Hepatocyte (in vitro differentiated cells): ENCODE measurements at places on chromosomes 6 and 20.
A peak's percentile ranks its signal among the peaks of the same experiment; 100 is the strongest.

GRCh38 chr20:875115-875514 is 41.0 kb downstream of the ANGPT4 start:
- no peaks in the 10 kb centered on the region for H3K27me3 ChIP-seq
- H3K36me3 ChIP-seq: no peaks in the 10 kb centered on the region
- DNase-seq: no peak
- H3K4me3 ChIP-seq: no peak overlapping the region
- H3K4me1 ChIP-seq: no peaks in the 10 kb centered on the region

DNA sequence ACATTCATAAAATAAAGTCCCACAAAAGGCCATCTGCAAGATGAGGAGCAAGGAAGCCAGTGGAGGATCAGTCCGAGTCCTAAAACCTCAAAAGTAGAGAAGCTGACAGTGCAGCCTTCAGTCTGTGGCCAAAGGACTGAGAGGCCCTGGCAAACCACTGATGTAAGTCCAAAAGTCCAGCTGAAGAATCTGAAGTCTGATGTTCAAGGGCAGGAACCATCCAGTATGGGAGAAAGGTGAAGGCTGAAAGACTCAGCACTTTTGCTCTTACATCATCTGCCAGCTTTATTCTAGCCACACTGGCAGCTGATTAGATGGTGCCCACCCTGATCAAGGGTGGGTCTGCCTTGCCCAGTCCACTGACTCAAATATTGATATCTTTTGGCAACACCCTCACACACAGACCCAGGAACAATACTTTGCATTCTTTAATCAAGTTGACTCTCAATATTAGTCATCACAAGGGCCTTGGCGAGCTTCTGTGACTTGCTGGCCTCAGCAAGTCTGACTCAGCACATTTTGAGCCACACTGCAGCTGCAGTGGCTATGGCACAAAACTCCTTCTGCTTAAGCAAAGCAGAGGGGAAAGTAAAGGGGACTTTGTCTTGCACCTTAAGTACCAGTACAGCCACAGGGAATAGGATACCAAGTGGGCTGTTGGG is 1370.3 kb upstream of the CITED2 start:
- no peak overlapping the region for H3K27ac ChIP-seq
- no peaks in the 10 kb centered on the region for H3K4me1 ChIP-seq
- H3K4me3 ChIP-seq: no peak overlapping the region

- no peak overlapping the region for H3K4me3 ChIP-seq
- H3K27ac ChIP-seq: no peak overlapping the region
- no peaks in the 10 kb centered on the region for H3K36me3 ChIP-seq
- no peaks in the 10 kb centered on the region for H3K27me3 ChIP-seq
Measured at GRCh38 chr20:45456632-45457031, 12.9 kb upstream of the WFDC2 start.

- H3K27ac ChIP-seq: peak overlapping the region; percentile 37
- H3K27me3 ChIP-seq: no peaks in the 10 kb centered on the region
- H3K4me1 ChIP-seq: peaks cover 18% of the 10 kb centered on the region
- H3K4me3 ChIP-seq: no peak overlapping the region
Measured at GRCh38 chr6:30935018-30935417, 3.0 kb upstream of the SFTA2 start.

- H3K36me3 ChIP-seq: no peaks in the 10 kb centered on the region
Measured at GRCh38 chr6:19839788-19840187, 2.6 kb downstream of the ID4 start.

- H3K4me3 ChIP-seq: no peak overlapping the region
- H3K4me1 ChIP-seq: peaks cover 6% of the 10 kb centered on the region
- no peaks in the 10 kb centered on the region for H3K36me3 ChIP-seq
- no peaks in the 10 kb centered on the region for H3K27me3 ChIP-seq
Measured at GRCh38 chr6:138372711-138373463, 4.8 kb upstream of the SMIM28 start.

DNA sequence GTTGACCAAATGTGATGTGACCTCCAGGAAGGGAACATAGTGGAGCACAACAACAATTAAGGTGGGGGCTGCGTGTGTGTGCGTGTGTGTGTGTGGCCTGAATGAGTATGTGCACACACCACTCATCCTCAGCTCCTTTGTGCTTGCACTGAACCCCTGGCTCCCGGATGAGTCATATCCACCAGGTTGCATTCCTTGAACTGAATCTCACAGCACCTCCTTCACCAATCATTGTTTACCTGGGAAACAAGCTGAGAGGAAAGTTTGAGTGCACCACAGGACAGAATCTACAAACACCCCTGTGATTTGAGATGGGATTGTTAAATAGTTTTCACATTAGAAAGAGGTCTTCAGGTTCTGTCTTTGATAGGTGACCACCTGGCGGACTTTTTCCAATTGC is 33.7 kb upstream of the GPR6 start:
- H3K4me1 ChIP-seq: no peaks in the 10 kb centered on the region
- peaks cover 4% of the 10 kb centered on the region for H3K27me3 ChIP-seq
- peak; percentile 58 for DNase-seq

- H3K27ac ChIP-seq: no peak overlapping the region
- no peaks in the 10 kb centered on the region for H3K36me3 ChIP-seq
- H3K27me3 ChIP-seq: no peaks in the 10 kb centered on the region
- no peak overlapping the region for H3K4me3 ChIP-seq
Measured at GRCh38 chr6:118812970-118813369, 81.0 kb upstream of the ASF1A start.

- H3K27me3 ChIP-seq: no peaks in the 10 kb centered on the region
- no peaks in the 10 kb centered on the region for H3K36me3 ChIP-seq
- DNase-seq: no peak
- no peaks in the 10 kb centered on the region for H3K4me1 ChIP-seq
- no peak overlapping the region for H3K27ac ChIP-seq
- no peak overlapping the region for H3K4me3 ChIP-seq
Measured at GRCh38 chr6:152975204-152975915, 7.5 kb downstream of the FBXO5 start.

GRCh38 chr20:3890999-3891929 is 2.1 kb downstream of the PANK2 start:
- no peak for DNase-seq
- H3K4me1 ChIP-seq: peaks cover 23% of the 10 kb centered on the region
- peak overlapping the region; percentile 91 for H3K27ac ChIP-seq

DNA sequence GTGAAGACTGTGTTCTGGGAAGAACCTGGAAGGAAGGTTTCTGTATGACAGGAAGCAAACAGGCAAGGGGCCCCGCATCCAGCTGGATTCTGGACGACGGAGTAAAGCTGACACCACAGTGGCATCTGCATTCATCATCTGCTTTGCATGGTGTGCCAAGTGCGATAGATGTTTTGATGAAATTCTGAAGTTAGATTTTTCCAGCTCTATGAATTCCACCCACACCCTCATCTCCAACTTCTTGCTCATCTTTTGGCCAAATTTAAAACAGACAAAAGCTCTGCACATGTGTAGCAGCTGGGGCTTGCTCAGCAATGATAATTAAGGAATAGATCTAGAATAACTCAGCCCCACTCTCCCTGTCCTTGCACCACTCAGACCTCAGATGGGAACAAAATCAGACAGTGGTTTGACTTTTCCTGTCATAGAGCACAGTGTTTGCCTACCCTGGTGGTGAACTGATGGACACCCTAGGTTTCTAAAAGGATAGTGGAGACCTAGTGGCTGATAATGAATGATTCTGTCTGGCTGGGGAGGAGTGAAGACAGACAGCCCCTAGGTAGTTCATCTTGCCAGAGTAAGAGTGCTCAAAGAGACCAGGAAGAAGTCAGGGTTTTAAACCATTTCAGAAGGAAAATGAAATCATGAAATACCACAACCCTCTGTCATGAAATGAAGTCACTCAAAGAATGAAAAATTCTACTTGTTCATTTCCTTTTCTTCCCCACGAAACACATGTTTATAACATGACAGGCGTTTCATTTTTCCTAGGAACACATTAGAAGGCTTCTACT is 85.8 kb downstream of the BCAS1 start:
- H3K4me3 ChIP-seq: no peak overlapping the region
- H3K36me3 ChIP-seq: no peaks in the 10 kb centered on the region
- H3K27me3 ChIP-seq: no peaks in the 10 kb centered on the region
- no peaks in the 10 kb centered on the region for H3K4me1 ChIP-seq
- no peak overlapping the region for H3K27ac ChIP-seq

DNA sequence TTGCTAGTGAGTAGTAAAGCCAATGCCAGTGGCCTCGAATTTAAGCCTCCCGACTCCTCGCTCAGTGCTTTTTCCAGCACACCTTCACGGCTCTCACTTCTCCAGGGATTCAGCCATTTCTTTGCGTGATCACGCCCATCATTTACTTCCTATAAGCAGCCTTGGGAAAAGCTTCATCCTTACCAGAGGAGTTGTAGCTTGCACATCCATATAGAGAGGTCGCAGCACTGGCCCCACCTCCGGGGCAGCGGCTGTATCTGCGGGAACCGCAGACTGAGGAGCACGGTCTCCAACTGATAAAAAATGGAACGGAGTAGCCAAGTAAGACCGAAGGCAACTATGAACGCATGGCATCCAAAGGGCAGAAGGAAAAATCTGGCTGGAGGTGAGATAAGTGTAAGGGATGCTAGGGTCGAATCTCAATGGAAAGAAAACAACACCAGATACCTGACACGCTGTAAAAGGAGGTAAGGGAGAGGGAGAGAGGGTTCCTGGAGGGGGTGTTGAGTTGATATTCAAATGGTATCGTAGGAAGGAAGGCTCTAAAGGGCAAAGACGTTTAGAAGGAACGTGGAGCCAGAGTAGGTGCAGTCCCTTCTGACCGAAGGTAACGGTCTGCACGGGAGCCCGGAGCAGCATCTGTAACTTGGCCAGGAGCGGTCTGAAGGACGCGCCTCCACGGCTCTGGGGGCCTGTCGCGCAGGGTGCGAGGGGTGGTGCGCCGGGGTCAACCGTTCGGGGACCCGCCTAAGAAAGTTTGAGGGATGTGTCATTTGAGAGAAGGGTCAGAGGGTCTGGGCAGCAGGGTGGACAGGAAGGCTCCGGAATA is 640 bp downstream of the NFS1 start:
- peak overlapping the region; percentile 97 for H3K27ac ChIP-seq
- peak; percentile 10 for DNase-seq
- H3K4me3 ChIP-seq: peak overlapping the region; percentile 77
- no peaks in the 10 kb centered on the region for H3K27me3 ChIP-seq

DNA sequence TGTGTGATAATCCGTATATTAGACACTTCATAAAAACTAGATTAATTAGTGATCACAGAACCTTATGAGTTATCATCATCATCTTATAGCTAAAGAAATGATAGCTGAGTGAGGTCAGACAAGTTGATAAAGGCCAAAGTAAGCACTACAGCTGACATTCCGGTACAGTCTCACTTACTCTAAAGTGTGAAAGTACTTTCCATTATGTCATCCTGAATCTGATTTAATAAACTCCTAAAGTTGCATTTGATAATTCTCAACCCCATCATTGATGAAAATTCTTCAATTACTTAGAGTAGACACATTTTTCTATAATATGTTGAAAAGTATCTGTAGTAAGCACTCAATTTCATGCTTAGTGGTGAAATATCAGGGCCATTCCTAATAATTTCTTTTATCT is 385.2 kb upstream of the CHD6 start:
- H3K36me3 ChIP-seq: no peaks in the 10 kb centered on the region
- no peaks in the 10 kb centered on the region for H3K4me1 ChIP-seq
- no peaks in the 10 kb centered on the region for H3K27me3 ChIP-seq
- DNase-seq: no peak

DNA sequence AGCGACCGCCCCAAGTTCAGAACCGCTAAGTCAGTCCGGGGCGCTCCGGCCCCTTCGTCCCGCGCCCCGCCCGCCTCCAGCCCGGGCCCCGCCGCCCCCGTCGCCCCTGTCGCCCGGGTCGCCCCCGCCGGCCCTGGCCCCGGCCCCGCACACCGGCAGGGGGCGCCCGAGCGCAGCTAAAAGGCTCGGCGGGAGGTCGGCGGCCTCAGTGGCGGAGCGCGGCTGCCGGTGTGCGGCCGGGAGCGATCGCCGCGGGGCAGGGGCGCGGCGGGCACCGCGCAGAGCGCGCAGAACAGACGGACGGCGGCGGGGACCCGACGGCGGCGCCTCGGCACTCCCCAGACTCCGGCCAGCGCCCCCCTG is at the start of gene FNDC1:
FNDC1 (plus strand) TSS at position 208 of the 363 bp plus-strand sequence. CDS start 197 bp downstream, outside the sequence.
- peaks cover 81% of the 10 kb centered on the region for H3K27me3 ChIP-seq
- peak within 1 kb of the TSS; percentile 64 for H3K4me3 ChIP-seq
- DNase-seq: peak; percentile 84
- peak within 1 kb of the TSS; percentile 9 for H3K27ac ChIP-seq
- peaks cover 8% of the 10 kb centered on the region for H3K4me1 ChIP-seq

GRCh38 chr20:13799040-13799439 is 14.2 kb downstream of the NDUFAF5 start:
- no peaks in the 10 kb centered on the region for H3K36me3 ChIP-seq
- no peak overlapping the region for H3K4me3 ChIP-seq
- DNase-seq: no peak
- H3K4me1 ChIP-seq: no peaks in the 10 kb centered on the region
- H3K27ac ChIP-seq: no peak overlapping the region

DNA sequence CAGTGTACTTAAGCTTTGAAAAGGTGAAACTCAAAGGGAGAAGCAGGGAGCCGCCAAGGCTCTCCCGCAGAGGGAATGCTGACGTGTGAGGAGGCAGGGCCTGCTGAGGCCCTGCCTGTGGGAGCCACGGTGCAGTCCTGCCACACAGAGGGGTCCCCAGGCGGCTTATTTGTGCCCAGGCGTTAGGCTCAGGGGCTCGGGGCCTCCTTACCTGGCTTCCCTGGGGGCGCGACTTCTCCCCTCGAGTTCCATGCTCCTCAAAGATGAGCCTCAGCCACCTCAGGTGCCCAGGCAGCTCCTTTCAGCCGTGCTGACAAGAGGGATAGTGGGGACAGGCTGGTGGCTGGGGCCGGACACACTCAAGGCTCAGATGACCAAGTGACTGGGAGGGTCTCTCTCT is 2.2 kb upstream of the KIF25 start:
- no peaks in the 10 kb centered on the region for H3K36me3 ChIP-seq
- no peak for DNase-seq
- H3K27ac ChIP-seq: no peak overlapping the region
- no peaks in the 10 kb centered on the region for H3K27me3 ChIP-seq
- H3K4me1 ChIP-seq: no peaks in the 10 kb centered on the region
- H3K4me3 ChIP-seq: no peak overlapping the region

GRCh38 chr6:166514196-166514595 is 72.3 kb downstream of the RAMACL start:
- no peak overlapping the region for H3K27ac ChIP-seq
- H3K4me3 ChIP-seq: no peak overlapping the region
- no peaks in the 10 kb centered on the region for H3K4me1 ChIP-seq
- no peaks in the 10 kb centered on the region for H3K36me3 ChIP-seq
- no peaks in the 10 kb centered on the region for H3K27me3 ChIP-seq
- DNase-seq: no peak

GRCh38 chr20:36367907-36368799 is 62.0 kb downstream of the DLGAP4 start:
- no peaks in the 10 kb centered on the region for H3K27me3 ChIP-seq
- no peak overlapping the region for H3K27ac ChIP-seq
- no peaks in the 10 kb centered on the region for H3K4me1 ChIP-seq
- DNase-seq: no peak
- no peaks in the 10 kb centered on the region for H3K36me3 ChIP-seq
